Lung microvascular endothelial cell (primary cell): ENCODE measurements at places on chromosomes 12 and 14. TPM values are rescaled to one million over a fixed set of nuclear protein-coding genes. Genes with fewer than 3 reads are reported as not detected.

CFAP251 gene
- total RNA-seq, result 1.7 and 2.6 TPM in 2 replicates

GARIN6 gene
- not detected in 2 replicates for total RNA-seq

ZNF839 gene
- 4.0 and 5.0 TPM in 2 replicates for total RNA-seq

KRT78 gene
- not detected in 2 replicates for total RNA-seq

TRHDE gene
- 0.22 TPM in 1 of 2 replicates, not detected in the other for total RNA-seq

NFE2 gene
- not detected in 2 replicates for total RNA-seq

RGS6 gene
- total RNA-seq, result not detected in 2 replicates

- DNase-seq, result no peak
Observed at GRCh38 chr14:19902409-19902808, 18.0 kb upstream of the OR4K5 start.

DNA sequence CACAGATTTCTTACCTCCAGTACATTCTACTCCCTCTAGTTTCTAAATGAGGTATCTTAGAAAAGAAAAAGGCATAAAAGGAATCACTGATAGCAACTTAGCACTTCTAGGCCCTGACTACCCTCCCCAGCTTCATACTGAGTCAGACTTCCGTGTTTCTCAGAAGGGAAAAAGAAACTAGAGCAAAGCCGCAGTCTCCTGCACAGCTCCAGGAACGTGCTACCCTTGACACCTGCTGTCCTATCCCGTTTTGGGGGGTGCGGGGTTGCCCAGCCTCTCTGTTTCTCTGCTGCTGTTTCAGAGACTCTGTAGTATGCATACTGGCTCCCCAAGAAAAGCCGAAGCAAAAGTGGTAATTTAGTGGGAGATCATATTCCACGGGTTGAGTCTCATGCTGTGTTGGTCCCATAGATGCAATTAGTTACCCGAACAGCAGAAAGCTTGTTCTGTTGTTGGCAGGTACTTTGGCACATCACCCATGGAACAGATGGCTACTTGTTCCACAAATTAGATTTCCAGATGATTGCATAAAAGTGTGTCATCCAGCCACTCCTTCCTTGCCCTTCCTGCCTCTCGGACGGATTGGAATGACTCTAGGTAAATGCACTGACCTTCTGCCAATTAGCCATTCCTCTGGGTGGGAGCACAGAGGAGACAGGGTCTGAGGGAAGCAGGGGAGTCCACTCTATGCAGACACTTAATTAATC, 438.1 kb downstream of the FUT8 start:
- DNase-seq, result no peak

- DNase-seq, result peak; percentile 90
Observed at GRCh38 chr14:74608959-74609611, 3.0 kb downstream of the LTBP2 start.

GRCh38 chr12:115990241-115990640, 287.3 kb downstream of the MED13L start:
- no peak for DNase-seq

DNA sequence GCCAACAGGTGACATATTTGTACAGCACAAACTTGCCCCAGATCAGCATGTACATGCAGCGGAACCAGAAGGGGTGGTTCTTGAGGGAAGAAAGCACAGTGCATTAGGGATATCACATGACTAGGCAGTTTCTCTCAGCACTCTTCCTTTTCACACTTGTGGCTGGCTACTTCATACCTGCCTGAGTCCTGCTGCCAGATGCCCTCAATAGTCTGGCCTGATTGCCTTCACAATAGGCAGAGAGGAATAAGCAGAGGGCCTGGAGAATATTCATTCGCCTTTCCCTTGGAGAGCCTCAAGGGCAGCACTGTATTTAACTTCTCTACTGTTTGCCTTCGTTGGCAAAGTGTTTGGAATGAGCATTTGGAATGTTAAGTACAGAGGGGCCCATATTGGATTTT, 7.9 kb downstream of the EMG1 start:
- no peak for DNase-seq

- DNase-seq, result peak; percentile 45
Observed at GRCh38 chr14:35332517-35333263, 40.5 kb downstream of the PSMA6 start.
